Activated naive CD8-positive, alpha-beta T cell treated with anti-CD3 and anti-CD28 coated beads, Interleukin-2, amount 10 ng/mL, durations not matched to agents 7 days and 5 days (primary cell): ENCODE measurements at places on chromosomes 7 and 10. TPM values are rescaled to one million over a fixed set of nuclear protein-coding genes. Genes with fewer than 3 reads are reported as not detected.
A peak's percentile ranks its signal among the peaks of the same experiment; 100 is the strongest.

The FAM149B1 gene
- 15.6 TPM for total RNA-seq

DNA sequence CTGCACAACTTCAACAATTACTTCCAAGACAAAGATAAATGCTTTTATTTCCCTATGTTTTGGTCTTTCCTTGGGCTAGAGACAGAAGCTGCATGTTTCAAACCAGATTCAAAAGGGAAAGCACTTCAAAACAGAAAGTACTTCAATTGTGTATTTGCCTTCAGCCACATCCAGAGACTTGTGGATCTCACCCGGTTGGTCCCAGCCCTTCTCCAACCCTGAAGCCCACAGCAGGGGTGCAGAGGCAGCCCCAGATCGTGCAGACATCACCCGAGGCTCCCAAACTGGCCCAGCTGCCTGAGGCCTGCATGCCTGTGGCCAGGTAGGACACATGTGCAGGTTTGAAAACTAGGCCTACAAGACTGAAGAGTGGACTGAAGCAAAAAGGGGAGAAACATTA, 80.8 kb downstream of the ALOX5 start:
- DNase-seq, result no peak
- H3K27me3 ChIP-seq, result no peaks in the 10 kb centered on the region
- peak overlapping the region; percentile 98 for H3K27ac ChIP-seq
- H3K4me3 ChIP-seq, result peak overlapping the region; percentile 63

DNA sequence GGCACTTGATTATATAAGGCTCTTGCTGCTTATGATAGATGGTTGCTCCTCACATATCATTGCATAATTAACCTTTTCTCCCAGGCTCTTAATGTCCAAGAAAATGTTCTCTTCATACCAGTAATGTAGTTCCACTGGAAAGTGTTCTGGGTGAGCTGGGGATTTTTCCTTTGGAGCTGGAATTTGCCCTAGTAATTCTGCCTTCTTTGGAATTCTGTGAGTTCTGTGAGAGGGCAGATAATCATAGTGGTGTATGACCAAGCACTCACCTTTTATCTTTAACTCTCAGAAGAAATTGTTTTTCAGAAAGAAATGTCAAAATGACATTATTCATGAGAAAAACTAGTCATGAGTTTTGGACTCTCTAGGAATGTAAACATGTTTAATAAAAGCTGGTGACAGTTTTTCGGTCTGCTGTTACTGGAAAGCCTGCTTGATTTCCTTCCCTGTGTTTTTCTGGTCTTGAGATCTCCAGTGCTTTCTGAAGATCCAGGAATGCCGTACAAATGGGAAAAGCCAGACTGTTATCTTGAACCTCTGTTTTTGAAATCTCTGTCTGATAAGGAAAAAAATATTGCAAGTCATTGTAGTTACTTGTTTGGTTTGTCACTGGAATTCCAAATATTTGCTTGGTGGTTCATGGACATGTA, 148.3 kb upstream of the PRPS1L1 start:
- H3K4me1 ChIP-seq, result peaks cover 2% of the 10 kb centered on the region
- no peak for DNase-seq
- H3K4me3 ChIP-seq, result no peak overlapping the region

DNA sequence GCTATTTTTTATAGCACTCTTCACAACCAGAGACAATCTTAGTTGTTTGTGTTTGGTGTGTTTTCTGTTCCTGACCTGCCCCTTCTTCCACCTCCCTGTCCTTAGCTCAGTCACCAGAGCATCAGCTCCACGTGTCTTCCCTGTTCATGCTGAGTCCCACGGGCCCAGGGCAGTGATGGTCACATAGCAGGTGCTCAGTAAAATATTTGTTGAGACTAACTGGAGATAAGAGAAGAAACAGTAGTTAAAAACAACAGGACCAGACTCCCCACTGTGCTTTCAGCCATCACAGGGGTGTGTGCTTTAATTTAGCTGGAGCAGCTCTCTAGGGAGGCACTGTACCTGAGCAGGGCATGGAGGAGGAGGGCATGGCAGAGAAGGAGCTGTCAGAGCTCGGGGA, 307.3 kb upstream of the ZNF32 start:
- H3K27ac ChIP-seq, result no peak overlapping the region
- H3K4me3 ChIP-seq, result no peak overlapping the region
- DNase-seq, result no peak
- no peaks in the 10 kb centered on the region for H3K36me3 ChIP-seq
- H3K4me1 ChIP-seq, result no peaks in the 10 kb centered on the region
- peaks cover 16% of the 10 kb centered on the region for H3K27me3 ChIP-seq

DNA sequence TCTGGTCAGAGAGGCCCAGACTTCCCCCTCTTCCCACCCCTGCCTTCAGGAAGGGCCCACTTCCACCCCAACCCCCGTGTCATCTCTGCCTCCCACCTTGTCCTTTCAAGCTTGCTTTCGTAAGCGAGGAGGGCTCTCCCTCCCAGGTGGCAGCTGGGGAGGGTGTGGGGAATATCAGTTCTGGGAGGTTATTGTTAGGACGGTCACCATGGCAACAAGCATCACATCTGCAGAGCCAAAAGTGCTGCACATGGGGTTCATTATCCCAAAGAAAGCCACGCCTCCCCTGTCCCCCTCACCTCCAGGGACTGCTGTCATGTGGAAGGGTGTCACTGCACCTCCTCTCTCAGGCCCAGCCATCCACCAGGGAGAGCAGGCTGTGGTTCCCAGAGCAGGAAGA, 2.6 kb upstream of the CAMK2B start:
- no peak overlapping the region for H3K27ac ChIP-seq
- H3K27me3 ChIP-seq, result peaks cover 49% of the 10 kb centered on the region
- H3K36me3 ChIP-seq, result no peaks in the 10 kb centered on the region
- no peak overlapping the region for H3K4me3 ChIP-seq

- H3K27ac ChIP-seq, result no peak overlapping the region
- H3K36me3 ChIP-seq, result no peaks in the 10 kb centered on the region
- H3K4me3 ChIP-seq, result no peak overlapping the region
- no peaks in the 10 kb centered on the region for H3K4me1 ChIP-seq
Measured at GRCh38 chr7:81822811-81823210, 53.0 kb upstream of the HGF start.
